Heart right ventricle (tissue), 16 donors: ENCODE measurements at places on chromosomes 7 and 10. TPM values are rescaled to one million over a fixed set of nuclear protein-coding genes. Genes with fewer than 3 reads are reported as not detected.

Gene DUS4L
- 9.0 TPM for total RNA-seq

Gene TUBB8
- total RNA-seq: not detected

Gene SLC26A5
- not detected for total RNA-seq

Gene KLF14
- 0.17 TPM for total RNA-seq

Gene ERVW-1
- not detected for total RNA-seq

Gene DEPP1
- total RNA-seq: 15.6 TPM

Gene MKLN1
- total RNA-seq: 48.2 TPM

Gene VSTM2A
- not detected for total RNA-seq

Gene SLC26A4
- 0.65 TPM for total RNA-seq
